T-helper 17 cell (primary cell): ENCODE measurements at places on chromosomes 1 and 21.

GRCh38 chr1:11691928-11692711, 610 bp downstream of the DRAXIN start:
- no peak for DNase-seq

- DNase-seq = no peak
These were observed 9.7 kb downstream of the ACBD3 start for GRCh38 chr1:226176870-226177269.

DNA sequence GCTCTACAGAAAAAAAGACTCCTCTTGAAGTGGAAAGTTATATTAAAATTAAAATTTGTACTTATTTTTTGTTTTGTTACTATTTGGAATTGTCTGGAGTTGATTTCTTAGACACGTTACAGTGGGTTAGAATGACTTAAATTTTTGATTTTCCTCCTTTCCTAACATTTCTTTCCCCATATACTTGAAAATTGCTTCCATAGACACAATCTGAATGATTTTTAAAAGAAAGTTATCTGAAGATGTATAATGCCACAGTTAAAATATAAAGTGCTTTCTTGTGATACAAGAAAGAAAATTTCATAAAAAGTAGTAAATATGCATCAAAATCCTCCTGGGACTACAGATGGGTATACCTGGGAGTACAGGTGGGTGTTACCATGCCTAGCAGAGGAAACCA, 2.3 kb downstream of the HS2ST1 start:
- DNase-seq = no peak

GRCh38 chr1:53172426-53173128, 24.0 kb upstream of the CPT2 start:
- DNase-seq = no peak

GRCh38 chr1:19514391-19514831, 29.1 kb upstream of the CAPZB start:
- DNase-seq = no peak

- no peak for DNase-seq
These were observed 346.7 kb downstream of the NUF2 start for GRCh38 chr1:163668472-163668871.

DNA sequence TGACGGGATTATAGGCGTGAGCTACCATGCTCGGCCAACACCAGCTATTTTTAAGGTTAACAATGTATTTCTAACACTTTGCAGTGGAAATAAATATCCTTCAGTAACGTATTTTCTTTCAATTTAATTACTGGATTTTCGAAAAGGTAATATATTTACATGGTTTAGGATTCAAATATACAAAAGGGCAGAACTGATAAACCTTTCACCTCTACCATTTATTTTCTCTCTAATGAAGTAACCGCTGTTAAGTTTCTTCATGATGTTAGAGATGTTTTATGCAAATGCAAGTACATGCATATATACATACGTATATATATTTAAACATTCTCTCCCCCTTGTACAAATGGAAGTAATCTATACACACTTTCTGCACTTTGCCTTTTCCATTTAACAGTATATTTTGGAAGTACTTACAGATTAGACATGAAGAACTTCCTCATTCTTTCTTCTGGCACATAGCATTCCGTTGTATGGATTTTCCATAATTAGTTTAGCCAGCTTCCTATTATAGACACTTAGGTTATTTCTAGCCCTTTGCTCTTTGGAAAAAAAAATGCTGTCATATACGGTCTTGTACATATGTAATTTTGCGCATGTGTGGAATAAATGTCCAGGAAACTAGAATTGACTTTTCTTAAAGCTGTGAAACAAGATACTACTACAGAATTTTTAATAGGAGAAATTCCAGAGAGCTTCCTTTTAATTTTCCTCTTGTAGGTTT, 14.9 kb upstream of the HJV start:
- DNase-seq = no peak

- no peak for DNase-seq
These were observed 73.7 kb downstream of the SPATA46 start for GRCh38 chr1:162303004-162303344.

DNA sequence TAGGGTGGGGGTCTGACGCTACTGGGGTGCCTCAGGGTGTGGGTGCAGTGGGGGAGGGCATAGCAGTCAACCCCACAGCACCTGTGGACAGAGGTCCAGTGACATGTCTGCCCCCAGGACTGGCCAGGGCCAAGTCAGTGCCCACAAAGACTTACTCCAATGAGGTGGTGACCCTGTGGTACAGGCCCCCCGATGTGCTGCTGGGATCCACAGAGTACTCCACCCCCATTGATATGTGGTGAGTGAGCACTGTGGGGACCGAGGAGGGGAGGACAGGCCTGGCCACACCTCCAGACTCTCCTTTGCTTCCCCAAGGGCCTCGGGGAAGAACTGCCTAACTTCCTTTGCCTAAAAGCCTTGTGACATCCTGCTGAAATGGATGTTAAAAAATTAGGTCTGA, 23.5 kb downstream of the CDK18 start:
- DNase-seq = no peak

DNA sequence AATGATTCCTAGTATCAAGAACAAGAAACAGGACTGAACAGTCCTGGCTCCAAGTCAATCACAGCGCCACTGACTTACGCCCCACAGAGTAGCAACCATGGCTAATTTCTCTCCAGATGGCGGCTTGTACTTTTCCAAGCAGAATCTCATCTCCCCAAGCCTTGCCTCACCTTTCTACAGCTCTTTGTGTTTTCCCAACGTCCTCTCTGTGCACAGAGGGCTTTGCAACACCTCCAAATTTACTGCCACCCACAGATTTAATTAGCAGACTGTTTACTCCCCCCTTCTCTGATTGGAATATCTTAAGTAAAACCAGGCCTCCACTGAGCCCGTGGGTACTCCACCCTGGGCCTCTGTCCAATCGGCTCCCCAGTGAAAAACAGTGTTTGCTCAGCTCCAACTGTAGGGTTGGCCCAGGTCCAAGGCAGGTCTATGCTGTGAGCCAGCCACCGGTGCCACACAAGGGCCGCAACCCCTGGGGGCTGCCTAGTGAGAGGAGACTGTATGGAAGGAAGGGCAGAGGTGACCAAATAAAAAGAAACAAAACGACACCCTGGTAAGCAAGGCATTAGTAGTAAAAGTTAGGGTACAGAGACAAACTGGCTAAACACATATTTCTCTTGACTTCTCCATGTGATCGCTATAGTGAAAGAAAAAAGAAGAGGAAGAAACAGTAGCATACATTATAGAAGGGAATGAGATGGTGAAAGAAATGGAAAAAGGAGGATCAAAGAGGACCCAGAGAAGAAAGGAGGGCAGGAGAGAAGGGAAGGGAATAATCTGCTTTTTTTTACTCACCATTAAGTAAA, 128.4 kb upstream of the SOD1 start:
- DNase-seq = no peak

- no peak for DNase-seq
These were observed 15.9 kb upstream of the IFNGR2 start for GRCh38 chr21:33387294-33387693.

GRCh38 chr1:197024460-197024859, 42.6 kb downstream of the F13B start:
- DNase-seq = no peak

DNA sequence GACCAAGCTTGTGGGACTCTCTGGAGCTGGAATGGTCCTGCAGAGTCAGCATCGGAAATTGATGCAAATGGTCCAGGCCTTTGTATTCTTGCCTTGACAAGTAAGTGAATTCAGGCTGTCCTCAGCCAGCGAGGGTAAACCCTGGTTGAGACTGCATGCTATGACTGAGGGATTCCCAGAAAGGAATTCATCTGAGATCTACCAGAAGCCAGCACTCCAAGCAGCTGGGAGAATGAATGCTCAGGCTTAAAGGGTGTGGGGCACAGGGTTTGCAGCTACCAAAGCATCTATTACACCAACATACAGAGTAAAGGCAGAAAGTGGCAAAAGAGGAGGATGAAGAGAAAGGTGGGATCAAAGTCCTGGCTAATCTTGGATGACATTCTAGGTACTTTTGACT, 257.0 kb upstream of the LYPLAL1 start:
- DNase-seq = no peak

DNA sequence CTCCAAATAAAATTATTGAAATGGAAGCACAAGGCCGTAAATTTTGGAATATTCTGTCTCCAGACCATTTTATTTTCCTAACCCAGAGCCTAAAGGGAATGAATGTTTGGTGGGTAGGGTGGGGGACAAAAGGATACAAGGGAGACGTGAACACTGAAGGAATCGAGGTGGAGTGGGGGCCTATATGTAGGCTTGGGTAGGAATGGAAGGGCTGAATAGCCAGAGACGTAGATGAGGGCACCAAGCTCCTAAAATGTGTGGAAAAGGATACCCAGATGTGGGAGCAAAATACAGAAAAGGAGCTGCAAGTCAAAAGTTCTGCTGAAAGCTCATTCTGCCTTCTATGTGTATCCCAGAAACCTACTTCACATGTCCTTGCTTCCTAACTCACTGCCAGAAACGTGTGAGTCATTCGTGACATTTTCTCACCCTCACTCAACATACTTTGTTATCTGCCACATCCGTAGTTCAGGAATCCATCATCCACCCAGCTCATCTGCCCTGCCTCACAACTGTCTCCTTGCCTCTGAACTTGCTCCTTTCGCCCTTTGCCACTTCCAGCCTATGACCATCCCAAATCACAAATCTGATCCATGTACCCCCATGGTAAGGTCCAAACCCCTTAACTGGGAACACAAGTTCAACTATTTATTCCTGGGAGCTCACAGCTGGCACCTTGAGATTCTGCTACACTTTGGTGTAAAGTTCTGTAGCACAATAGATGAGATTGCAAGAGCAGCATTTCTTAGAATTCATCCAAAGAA, 84.1 kb upstream of the PRDX6 start:
- DNase-seq = no peak
